ENCODE measurements at places on chromosomes 5 and 9. TPM values are rescaled to one million over a fixed set of nuclear protein-coding genes. Genes with fewer than 3 reads are reported as not detected.
A peak's percentile ranks its signal among the peaks of the same experiment; 100 is the strongest.

- no peaks in the 10 kb centered on the region for H3K36me3 ChIP-seq
- peaks cover 8% of the 10 kb centered on the region for H3K27me3 ChIP-seq
- no peaks in the 10 kb centered on the region for H3K4me1 ChIP-seq
- DNase-seq = no peak
- no peak overlapping the region for H3K27ac ChIP-seq
These were observed 276.0 kb downstream of the DMAC1 start for GRCh38 chr9:7523426-7524043.

DNA sequence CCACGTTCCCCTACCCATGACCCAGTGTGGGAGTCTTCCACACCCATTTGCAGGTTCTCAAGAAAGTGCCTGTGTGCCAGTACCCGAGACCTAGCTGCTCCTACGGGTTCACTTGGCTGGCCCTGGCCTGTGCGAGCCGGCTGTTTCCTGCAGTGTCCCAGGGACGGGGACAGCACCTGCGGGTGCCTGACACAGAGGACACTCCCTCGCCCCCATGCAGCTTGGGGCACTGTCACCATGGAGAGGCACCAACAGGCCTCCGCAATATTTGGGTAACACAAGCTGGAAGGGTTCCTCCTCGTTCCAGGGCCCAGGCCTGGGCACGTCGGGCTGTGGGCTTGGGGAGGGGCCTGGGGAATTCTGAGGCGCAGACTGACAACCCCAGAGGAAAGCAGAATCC lies 41.4 kb downstream of the DUSP1 start:
- H3K36me3 ChIP-seq = no peaks in the 10 kb centered on the region
- no peak overlapping the region for H3K27ac ChIP-seq
- H3K4me1 ChIP-seq = no peaks in the 10 kb centered on the region
- no peak overlapping the region for H3K4me3 ChIP-seq
- DNase-seq = no peak

- H3K27ac ChIP-seq = no peak overlapping the region
- DNase-seq = no peak
- no peak overlapping the region for H3K4me3 ChIP-seq
- no peaks in the 10 kb centered on the region for H3K36me3 ChIP-seq
- no peaks in the 10 kb centered on the region for H3K4me1 ChIP-seq
These were observed 379.0 kb upstream of the RPS23 start for GRCh38 chr5:82657033-82657699.

- peaks cover 86% of the 10 kb centered on the region for H3K36me3 ChIP-seq
- H3K27me3 ChIP-seq = no peaks in the 10 kb centered on the region
- H3K27ac ChIP-seq = no peak overlapping the region
- peaks cover 9% of the 10 kb centered on the region for H3K4me1 ChIP-seq
- H3K4me3 ChIP-seq = no peak overlapping the region
These were observed 137.6 kb downstream of the INSYN2B start for GRCh38 chr5:169842699-169843098.

- H3K4me3 ChIP-seq = no peak overlapping the region
- DNase-seq = no peak
- peaks cover 2% of the 10 kb centered on the region for H3K27me3 ChIP-seq
- no peak overlapping the region for H3K27ac ChIP-seq
- H3K4me1 ChIP-seq = peaks cover 3% of the 10 kb centered on the region
These were observed 5.5 kb upstream of the GALNT12 start for GRCh38 chr9:98801969-98802371.

GRCh38 chr5:103454770-103455169 lies 107.8 kb downstream of the NUDT12 start:
- no peak for DNase-seq
- peaks cover 2% of the 10 kb centered on the region for H3K27me3 ChIP-seq
- H3K36me3 ChIP-seq = no peaks in the 10 kb centered on the region

GRCh38 chr5:56200971-56201666 lies 32.0 kb downstream of the ANKRD55 start:
- no peaks in the 10 kb centered on the region for H3K27me3 ChIP-seq
- H3K36me3 ChIP-seq = no peaks in the 10 kb centered on the region
- H3K4me1 ChIP-seq = peaks cover 11% of the 10 kb centered on the region
- H3K4me3 ChIP-seq = no peak overlapping the region
- peak; percentile 77 for DNase-seq

DNA sequence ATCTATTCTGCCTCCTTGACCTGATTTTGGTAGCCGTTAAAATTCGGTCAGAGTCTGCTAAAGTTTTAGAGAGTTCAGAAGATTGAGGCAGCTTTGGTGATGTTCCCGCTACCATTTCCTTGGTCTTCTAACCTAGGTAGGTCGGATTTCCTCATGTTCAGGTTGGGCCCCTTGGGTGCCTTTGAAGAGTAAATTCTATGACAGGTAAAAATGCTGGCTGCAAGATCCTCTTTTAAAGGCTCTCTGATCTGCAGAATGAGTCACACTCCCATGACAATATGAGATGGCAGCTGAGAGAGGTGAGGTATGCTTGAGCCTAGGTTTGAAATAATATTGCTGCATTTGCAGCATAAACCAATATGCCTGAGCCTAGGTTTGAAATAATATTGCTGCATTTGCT lies 198.9 kb downstream of the TSSK1B start:
- DNase-seq = no peak
- H3K4me1 ChIP-seq = peaks cover 12% of the 10 kb centered on the region
- H3K27ac ChIP-seq = no peak overlapping the region
- no peak overlapping the region for H3K4me3 ChIP-seq
- no peaks in the 10 kb centered on the region for H3K27me3 ChIP-seq
- no peaks in the 10 kb centered on the region for H3K36me3 ChIP-seq

C9orf153 gene
- total RNA-seq = 0.40 TPM

FEM1C gene
- 16.7 TPM for total RNA-seq

PCDHB4 gene
- not detected for total RNA-seq

INSL4 gene
- total RNA-seq = not detected

GFI1B gene
- not detected for total RNA-seq

F12 gene
- total RNA-seq = 7.9 TPM

ADRB2 gene
- 0.81 TPM for total RNA-seq
